ENCODE measurements at places on chromosomes 2 and 18.

DNA sequence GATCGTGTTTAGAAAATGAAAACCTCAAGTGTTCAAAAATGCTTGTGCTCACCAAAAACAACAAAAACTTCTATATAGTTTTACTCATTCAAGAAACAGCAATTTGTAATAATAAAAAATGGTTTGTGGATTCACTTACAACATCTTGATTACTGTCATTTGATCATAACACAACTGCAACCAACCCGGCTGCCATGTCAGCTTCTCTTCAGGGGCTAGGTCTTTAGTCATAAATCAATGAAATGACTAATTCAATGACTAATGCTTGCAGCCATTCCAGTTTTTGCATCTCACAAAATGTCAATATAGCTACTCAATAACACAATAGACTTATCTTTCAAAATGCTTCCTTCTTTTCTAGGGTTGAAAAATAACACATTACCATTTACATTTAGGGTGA, 128.0 kb downstream of the OLA1 start:
- no peak for DNase-seq

DNA sequence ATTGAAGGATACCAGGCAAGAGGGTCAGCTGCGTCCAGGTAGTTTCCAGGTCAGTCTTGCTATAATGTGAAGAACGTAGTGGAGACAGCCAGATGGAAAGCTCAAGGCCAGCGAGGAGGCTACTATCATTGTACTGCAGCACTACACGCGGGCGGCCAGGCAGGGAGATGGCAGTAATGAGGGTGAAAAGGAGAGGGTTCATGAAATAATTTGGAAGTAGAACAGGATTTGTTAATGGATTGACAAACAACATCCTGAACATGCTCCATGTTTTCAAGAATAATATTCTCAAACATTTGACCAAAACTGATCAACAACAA, 17.1 kb downstream of the SPIRE1 start:
- DNase-seq: no peak

- no peak for DNase-seq
These were observed 116.6 kb downstream of the PRPF40A start for GRCh38 chr2:152600697-152601096.

DNA sequence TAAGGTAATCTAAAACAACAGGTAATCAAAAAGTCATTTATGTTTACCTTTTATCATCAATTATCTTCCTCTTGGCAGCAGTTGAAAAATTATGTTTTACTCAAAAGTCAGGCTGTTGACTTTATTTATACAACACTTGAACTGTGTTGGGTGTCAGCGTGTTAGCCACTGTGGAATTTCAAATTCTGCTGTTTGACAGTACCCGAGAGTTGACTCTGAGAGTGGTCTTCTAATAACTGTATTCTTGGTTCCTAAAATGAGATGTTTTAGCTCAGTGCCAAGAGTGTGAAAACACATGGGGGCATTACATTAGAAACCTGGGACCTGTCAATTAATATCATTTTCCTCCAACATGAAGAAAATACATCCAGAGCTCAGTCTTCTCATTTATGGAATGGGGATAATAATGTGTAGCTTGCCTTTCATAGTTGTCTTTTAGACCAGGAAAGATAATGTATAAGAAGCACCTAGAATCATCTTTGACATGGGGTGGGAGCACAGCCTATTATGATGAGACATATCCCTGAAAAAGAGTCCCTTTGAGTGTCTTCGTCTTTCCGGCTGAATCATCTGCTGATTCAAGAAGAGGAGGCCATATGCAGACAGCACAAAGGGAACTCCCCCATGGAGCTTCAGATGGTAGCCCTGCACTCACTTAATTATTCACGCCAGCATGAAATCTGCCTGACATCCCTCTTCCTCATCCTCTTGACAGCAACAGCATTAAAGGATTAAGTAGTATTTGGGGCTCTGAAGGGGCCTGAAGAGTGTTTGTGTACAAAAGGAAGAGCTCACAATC, 89.1 kb downstream of the AFF3 start:
- no peak for DNase-seq

- no peak for DNase-seq
These were observed 38.0 kb downstream of the TSHZ1 start for GRCh38 chr18:75248426-75249174.

DNA sequence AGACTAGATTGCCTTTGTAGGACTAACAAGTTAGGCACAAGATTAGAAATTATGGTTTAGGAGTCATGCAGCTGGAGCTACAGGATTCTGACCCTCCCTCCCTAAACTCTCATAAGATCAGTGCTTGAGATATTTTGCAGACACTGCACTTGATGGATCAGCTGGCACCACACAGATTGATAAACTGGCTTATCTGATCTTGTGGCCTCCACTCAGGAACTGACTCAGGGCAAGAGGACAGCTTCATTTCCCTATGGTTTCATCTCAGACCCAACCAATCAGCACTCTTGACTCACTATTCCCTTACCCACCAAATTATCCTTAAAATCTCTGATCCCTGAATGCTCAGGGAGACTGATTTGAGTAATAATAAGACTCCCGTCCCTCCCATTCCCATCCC, 152.3 kb downstream of the DIS3L2 start:
- no peak for DNase-seq

DNA sequence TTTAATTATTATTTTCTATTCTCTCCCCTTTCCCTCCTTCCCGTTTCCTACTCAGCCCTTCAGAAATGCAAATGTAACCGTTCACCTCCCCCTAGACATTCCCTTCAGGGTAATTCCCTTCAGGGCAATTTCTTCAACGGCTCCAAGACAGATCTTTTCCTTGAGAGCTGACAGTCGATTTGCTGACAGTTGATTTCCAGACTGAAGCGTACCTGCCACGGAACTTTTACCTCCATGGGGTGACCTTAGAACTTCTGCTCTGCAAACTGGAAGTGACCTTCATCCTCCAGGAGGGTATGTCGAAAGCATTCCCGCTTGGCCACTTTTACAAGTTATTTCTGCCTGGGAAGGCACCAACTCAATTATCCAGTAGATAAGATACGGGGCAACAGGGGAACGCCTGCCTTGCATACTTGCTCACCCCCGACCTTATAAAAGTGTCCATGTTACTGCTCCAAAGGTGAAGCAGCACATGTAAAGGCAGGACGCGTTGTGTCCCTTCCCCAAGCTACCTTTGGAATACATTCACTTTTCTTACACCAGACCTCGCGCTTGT, 18.5 kb downstream of the B3GNT7 start:
- DNase-seq: no peak

DNA sequence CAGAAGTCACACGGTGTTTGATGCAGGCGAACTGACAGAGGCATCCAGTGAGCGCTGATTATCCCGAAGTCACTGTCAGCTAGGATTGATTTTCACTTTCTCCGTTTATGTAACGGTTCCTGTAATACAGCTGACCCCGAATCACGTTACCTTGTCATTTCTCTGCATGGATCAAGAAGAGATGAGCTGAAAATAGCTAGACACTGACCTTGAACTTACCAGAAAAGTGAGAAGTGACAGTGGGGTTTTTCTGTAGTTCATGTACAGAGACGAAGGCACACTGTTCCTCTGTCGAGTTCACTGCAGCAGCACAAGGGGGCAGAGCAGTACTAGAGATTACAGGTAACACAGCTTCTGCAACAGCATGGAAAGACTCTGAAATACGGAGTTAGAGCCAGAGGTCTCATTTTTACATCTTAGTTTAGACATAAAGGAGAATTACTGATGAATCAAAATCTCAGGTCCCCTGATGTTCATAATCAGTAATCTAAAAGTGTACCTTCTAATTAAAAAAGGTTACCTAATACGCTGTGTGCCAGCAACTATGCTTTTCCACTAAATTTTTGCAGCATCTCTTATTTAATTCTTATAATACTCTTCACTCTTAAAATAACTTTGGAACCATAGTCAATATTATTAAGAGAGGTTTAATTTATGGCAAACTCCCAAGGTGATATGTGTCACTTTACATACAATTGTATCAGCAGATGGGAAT, 33.1 kb downstream of the ARHGAP15 start:
- peak; percentile 24 for DNase-seq

GRCh38 chr2:80530442-80531064, 226.0 kb upstream of the LRRTM1 start:
- no peak for DNase-seq

- DNase-seq: no peak
These were observed 72.6 kb upstream of the ZNF532 start for GRCh38 chr18:58792086-58792485.

- DNase-seq: no peak
These were observed 17.4 kb downstream of the ASB18 start for GRCh38 chr2:236246711-236247246.

DNA sequence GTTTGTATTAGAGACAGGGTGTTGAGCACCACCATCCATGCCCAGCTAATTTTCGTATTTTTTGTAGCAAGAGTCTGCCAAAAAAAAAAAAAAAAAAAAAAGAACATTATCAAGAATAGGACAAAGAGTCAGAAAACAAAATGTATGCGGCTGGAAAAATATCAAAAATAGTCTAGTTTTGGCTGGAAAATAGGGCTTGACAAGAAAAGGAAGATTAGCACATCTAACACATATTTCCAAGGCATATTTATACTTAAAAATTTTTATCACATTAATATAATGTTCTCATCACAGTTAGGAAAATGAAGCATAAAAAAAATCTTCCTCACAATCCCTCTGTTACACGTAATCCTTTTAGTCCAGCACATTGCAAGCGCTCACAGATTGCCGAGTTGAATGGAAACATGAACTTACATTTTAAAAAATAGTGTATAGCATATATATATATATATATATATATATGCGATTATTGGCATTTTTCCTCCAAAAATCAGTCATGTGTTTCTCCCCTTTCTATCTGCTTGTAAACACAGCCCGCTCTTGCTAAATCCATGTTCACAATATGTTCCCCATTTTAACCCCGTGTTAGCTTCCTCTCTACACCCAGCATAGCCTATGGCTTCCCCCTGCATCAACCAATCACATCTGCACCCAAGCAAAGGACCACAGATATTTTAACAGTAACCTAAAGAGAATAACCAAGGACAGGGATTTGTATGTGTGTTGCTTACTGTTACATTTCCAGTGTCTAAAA, 183.0 kb downstream of the AFF3 start:
- DNase-seq: no peak

- no peak for DNase-seq
These were observed 278.4 kb upstream of the DDX18 start for GRCh38 chr2:117536139-117536538.

DNA sequence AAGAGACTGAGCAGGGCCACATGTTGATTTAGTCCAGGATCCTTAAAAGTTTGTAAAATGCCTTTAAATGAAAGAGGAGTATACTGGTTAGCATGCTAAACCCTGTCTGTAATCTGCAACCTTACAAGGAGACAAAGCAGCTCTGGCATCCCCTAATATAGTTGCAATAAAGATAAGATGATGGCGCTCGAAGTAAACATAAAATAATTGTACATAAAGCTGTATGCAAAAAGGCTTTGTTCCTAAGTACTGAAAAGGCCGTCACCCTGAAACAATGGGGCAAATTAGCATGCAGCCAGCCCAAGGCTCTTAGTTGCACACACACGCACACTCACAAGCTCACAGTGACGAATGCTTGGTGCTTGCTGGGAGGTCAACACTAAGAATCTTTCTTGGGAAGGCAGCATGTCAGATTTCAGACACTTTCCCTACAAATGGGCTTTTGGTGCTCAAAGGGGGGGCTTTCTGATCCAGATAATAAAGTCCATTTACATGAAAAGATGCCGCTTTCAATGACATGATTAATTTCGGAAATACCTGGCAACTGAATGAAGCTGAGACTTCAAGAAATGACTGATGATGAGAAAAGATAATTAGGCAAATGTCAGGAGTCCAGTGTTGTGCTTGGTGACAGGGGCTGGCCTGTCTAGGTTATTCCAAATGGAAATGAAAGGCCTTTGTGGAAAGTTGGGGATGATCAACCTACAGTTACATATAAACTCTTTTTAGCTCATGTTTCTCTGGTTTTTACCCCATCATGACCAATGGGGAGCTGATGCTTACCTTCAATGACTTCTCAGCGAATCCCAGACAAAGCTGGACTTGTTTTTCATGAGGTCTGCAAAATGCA, 370.3 kb downstream of the MEIS1 start:
- no peak for DNase-seq

- no peak for DNase-seq
These were observed 14.1 kb downstream of the MRO start for GRCh38 chr18:50805732-50806131.

GRCh38 chr2:220779931-220780330, 792.2 kb downstream of the EPHA4 start:
- DNase-seq: no peak

- no peak for DNase-seq
These were observed 10.7 kb upstream of the ADCY3 start for GRCh38 chr2:24930768-24931167.

DNA sequence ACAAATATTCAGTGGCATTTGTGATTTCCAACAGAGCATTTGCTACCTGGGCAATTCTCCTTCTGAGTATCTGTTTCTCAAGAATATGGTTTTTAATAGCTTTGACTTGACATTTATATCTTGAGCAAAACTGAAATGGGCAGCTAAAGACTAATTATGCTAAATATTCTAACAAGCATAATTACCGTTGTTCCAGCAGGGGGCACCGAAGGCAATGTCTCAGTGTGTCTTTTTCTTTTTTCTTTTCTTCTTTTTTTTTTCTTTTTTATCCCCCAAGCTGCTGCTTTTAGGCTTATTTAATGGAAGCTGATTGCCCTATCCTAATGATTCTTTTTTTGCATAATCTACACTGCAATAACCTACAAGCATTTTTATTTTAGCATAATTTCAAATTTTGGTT, 138.9 kb upstream of the NABP1 start:
- DNase-seq: no peak

- no peak for DNase-seq
These were observed 395.7 kb downstream of the GALR1 start for GRCh38 chr18:77645170-77645872.

- DNase-seq: no peak
These were observed 247.7 kb downstream of the GLI2 start for GRCh38 chr2:120983344-120983743.

GRCh38 chr2:208509586-208509985, 103.0 kb downstream of the PTH2R start:
- no peak for DNase-seq

- DNase-seq: no peak
These were observed 347.1 kb downstream of the TXNL1 start for GRCh38 chr18:56291294-56291693.

Data from stimulated activated CD4-positive, alpha-beta T cell treated with anti-CD3 and anti-CD28 coated beads, TNF-alpha, amount 100 ng/mL, for 1 hour (primary cell).